ENCODE measurements at places on chromosomes 2 and 18. TPM values are rescaled to one million over a fixed set of nuclear protein-coding genes. Genes with fewer than 3 reads are reported as not detected.

- DNase-seq, result no peak
These were observed 123.3 kb downstream of the UBE2E3 start for GRCh38 chr2:181103659-181104058.

GRCh38 chr2:106953779-106954178 lies 67.8 kb upstream of the ST6GAL2 start:
- no peak for DNase-seq

GRCh38 chr18:52367953-52368742 lies 28.2 kb downstream of the DCC start:
- DNase-seq, result peak; percentile 38

DNA sequence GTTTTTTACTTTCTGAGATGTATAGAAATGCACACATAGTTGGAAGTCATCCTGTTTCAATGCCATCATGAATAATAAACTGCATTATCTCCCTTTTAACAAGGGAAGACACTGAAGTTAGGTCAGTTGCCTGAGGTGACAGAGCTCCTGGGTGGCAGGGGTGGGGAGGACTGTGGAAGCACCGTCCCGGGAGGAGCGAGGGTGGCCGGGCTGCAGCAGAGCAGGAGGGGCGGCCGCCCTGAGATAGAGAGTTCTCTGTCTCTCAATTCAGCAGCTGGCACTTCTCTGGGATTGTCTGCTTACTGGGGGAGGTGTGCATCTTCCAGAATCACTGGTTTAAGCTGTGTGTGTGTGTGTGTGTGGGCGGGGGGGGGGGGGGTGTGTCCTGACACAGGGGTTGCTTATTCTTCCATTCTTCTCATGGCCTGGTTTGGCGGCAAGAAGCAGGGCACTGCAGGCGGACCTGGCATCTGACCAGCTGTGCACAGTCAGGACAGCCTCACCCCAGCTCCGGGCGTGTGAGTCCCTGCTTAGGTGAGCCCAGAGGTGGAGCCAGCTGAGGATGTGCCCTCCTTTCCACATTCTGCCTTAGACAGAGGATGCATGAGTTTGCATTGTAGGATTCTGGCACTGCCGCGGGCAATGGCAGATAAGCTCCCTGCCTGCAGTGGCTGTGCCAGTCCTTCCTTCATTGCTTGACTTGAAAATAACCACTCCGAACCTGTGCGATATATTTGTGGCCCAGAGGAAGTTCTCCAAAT lies 40.4 kb downstream of the VWA3B start:
- no peak for DNase-seq

SLC8A1 gene
- 33.9 TPM for total RNA-seq

- DNase-seq, result no peak
These were observed 37.4 kb downstream of the ANKMY1 start for GRCh38 chr2:240520130-240520973.

DNA sequence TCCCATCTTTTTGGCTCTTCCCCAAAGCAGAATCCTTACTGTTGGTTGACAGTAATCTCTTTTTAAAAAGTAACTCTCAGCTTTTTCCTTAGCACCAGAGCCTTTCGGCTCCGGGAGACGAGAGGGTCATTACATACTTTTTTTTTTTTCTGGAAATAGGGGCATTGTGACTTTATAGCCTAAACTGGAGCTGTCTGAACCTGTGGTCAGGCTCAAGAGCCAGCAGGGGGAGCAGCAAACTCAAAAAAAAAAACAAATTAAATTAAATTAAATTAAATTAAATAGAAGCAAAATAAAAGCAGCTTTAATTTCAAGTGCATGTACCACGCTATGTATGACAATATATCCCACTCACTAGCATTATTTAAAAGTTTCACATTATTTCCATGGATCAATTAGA lies 156.6 kb downstream of the DTNA start:
- no peak for DNase-seq

DNA sequence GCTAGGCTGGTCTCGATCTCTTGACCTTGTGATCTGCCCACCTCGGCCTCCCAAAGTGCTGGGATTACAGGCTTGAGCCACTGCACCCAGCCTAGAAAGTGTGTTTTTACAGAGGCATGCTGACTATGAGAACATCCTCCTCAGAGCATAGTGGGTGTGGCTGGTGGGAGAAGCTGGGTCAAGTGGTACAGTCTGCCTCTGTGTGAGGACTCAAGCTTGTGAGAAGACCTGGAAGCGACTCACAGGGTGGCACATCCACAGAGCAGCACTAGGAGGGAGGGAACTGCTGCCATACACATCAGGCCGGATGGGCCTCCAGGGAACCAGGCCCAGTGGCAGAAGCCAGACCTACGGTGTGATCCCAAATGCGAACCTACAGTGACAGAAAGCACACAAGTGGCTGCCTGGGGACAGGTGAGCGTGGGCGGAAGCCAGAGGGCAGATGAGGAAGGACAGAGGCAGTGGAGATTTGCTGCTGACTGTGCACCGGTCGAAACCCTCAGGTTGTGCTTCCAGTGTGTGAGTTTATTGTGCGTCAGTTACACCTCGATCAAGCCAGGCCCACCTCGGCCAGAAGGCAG lies 8.9 kb downstream of the ARHGEF4 start:
- no peak for DNase-seq

DNA sequence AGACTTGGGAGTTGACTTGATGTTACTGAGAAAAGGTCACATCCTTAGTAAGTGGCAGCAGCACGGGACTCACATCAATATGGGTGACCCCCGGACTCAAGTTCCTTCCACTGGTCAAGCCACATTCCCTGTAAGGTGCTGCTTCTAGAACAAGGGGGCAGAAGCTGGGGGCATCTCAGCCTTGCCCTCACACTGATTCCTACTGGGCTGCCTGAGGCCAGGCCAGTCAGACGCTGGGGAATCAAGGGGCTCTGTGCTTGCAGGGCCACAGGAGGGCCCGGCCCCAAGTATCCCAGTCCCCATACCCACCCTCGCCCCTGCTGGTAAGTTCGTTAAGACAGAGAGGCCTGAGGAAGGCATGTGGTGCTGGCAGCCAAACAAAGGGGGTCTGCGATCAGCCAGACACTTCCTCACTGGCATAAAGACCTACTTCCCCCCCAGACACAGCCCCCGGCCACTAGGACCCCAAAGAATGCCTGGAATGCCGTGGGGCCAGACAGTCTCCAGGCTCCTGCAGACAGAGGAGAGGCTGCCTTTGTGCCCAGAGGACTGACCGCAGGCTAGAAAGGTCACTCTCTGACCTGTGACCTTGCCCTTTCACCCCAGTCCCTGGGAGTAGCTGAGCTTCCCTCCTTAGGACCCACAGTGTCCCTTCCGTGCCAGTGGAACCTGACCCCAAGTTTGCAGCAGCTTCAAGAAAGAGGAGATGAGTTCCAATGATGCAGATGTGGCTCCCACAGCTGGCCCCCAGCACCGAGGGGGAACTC lies 83.6 kb downstream of the HS1BP3 start:
- DNase-seq, result no peak

DNA sequence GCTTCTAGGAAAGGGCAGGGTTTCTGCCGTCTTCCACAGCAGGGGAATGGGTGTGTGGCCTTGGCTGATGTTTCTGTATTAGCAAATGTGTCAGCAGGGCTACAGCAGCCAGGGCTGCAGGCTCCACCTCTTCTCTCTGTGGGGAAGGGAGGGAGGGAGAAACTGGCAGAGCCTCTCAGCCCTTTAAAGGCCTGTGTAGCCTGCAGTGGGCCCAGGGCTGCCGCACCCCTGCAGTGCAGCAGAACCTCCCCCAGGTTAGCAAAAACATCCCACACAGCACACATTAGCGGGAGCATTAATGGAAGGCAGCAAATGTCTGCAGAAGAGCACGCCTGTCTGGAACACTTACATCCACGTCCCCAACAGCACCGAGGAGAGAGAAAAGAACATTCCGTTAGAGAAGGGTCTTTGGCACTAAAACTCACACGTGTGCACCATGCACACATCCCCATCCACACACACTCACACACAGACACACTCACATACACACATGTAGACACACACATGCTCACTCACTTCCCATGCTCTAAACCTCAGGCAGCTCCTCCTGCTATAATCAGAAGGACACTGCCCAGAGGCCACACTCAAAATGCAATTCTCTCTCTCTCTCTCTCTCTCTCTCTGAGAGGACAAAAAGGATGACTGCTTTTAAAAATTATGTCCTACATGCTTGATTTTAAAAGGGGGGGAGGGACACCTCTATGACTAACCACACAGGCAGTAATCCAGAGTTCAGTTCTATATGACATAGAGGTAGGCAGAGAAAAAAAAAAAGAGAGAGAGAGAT lies 24.1 kb downstream of the MRPL35 start:
- DNase-seq, result no peak

ANKRD62 gene
- not detected for total RNA-seq

DNA sequence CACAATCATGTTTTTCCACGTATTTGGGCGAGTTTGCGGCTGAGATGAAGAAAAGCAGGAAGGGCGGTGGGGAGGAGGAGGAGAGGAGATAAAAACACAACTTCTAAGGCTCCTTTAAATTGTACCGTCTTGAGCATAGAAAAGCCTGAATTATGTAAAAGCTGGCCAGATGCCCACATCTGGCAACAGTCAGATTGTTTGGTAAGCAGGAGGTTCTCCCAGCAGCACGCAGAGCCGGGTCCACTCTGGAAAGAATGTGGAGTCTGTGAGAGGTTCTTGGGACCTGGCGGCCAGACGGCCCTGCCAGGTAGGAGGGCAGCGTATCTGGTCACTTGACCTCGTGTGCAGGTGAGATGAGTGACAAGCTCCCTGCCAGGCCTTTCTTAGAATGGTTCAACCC lies 215.3 kb upstream of the APCDD1 start:
- no peak for DNase-seq

GRCh38 chr2:212619954-212620353 lies 81.4 kb upstream of the ERBB4 start:
- no peak for DNase-seq

- DNase-seq, result no peak
These were observed 50.1 kb upstream of the TMEM17 start for GRCh38 chr2:62556086-62556485.

GRCh38 chr2:64604155-64604554 lies 49.6 kb downstream of the SERTAD2 start:
- DNase-seq, result no peak

- DNase-seq, result no peak
These were observed 26.0 kb downstream of the ABCB11 start for GRCh38 chr2:169005080-169005598.

CFAP53 gene
- total RNA-seq, result 1.3 TPM

GRCh38 chr2:48779019-48779716 lies 23.6 kb upstream of the LHCGR start:
- DNase-seq, result no peak

PIK3C3 gene
- total RNA-seq, result 70.7 TPM

GRCh38 chr18:35618696-35619095 lies 37.2 kb downstream of the GALNT1 start:
- no peak for DNase-seq

GALR1 gene
- total RNA-seq, result 0.06 TPM

DNA sequence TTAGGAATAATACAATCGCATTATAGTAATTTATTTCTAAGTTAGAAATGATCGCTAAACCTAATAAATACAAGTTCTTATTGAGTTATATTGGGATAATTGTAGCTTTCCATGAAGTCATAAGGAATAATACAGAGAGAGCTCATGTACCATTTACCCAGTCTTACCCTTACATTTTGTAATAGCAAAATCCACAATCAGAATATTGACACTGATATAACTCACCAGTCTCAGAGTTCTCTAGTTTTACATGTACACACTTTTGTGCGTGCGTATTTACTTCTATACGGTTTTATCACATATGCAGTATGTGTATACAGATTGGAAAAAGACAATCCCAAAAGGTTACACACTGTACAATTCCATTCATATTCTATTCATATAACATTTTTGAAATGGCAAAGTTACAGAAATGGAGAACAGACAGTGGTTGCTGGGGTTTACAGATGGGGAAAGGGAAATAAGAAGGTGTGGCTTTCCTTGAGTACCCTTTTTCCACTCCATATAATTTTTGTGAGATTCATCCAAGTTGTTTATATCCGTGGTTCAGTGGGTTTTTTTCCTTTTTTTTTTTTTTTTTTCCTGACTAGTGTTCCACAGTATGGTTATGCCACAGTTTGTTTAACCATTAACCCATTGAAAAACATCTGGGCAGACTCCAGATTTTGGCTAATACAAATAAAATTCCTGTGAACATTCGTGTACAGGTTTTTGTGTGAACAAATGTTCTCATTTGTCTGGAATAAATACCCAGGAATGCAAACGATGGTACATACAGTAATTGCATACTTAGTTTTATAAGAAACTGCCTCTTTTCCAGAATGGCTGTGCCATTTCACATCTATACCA lies 117.2 kb downstream of the HNMT start:
- DNase-seq, result no peak

DNA sequence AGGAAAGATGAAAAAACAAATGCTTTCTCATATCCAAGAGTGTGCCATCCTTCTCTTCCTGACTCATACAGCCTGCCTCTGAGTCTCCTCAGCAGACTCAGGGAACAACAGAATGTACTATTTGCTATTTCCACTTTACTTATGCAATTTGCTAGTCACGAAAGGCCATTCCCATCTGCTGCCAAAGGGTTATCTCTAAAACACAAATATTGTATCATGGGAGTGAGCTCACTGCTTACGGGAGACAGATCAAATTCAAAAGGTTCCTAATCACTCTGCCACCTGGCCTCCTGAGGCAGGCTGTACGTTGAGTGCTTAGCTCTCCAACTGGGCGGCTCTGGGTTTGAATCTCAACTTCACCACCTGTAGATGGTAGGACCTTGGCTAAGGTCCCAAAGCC lies 92.0 kb downstream of the GAREM1 start:
- DNase-seq, result no peak

DNA sequence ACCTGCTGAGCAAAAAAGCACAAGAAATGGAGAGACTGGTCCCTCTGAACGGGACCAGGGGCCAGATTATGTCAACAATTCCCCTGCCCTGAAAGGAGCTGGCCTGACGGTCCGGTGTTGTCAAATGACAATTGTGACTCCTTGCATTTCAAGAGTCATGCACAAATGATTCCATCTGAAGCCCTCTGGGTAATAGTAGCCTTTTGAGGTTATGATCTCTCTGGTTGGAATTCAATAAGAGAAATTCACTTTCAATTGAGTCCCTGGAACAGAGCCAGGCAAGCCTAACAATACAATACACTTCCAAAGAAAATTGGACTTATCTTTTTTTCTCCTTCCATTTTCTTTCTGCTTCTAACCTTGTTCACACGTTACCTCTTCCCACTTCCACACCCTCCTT lies 116.9 kb downstream of the C1D start:
- no peak for DNase-seq

- DNase-seq, result no peak
These were observed 134.1 kb downstream of the FMNL2 start for GRCh38 chr2:152468899-152469692.

DNA sequence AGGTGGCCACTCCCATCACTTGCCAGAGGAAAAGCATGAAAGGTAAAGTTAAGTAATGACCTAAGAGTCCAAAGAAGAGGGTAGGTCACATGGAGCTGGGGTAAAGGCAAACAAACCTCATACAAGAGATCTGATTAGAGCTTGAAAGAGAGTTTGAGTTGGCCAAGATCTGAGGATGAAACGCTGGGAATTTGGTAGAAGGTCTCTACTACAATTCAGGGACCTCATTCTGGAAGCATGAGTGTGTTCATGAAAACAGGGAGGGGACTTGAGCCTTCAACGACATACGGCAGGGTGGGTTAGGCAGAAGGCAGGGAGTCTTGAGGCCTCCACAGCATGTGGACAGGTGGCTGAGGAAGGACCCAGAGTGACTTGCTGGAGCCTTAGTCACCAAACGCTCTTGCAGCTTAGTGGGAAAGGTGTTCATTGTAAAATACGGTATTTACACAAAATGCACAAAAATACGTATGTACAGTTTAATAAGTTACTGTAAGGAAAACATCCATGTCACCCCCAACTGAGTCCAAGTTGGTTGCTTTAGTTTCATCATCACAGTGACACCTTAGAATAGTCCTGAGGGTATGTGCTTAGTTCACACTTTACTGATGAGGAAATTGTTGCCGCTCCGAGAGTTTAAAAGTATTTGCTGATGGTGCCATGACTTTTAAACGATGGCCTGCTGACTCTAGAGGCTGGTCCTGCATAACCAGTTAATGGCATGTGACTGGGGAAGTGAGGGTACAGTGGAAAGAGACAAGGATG lies 5.0 kb upstream of the FARP2 start:
- no peak for DNase-seq

Data from kidney (tissue), 22 donors.